Kidney epithelial cell (primary cell): ENCODE measurements at places on chromosomes 13 and 19.

DNA sequence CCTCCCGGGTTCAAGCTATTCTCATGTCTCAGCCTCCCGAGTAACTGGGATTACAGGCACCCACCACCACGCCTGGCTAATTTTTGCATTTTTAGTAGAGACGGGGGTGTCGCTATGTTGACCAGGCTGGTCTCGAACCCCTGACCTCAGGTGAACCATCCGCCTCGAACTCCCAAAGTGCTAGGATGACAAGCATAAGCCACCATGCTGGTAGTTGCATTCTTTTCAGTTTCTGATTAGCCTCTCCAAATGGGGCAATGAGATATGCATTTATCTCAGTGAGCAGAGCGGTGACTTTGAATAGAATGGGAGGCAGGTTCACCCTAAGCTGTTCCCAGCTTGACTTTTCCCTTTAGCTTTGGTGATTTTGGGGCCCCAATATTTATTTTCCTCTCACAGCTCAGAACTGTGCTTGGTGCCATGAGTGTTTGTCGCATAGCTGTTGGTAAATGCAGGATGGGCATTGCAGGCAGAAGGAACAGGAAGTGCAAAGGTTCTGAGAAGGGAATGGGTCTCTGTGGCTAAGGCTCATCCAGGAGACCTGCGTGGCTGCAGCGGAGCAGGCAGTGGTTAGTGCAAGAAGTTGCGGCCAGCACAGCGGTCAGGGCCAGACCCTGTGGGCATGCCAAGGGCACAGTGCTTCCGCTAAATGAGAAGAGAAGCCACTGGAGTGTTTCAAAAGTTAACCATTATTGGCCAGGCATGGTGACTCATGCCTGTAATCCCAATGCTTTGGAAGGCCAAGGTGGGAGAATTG lies 20.7 kb downstream of the LYPD3 start:
- DNase-seq: no peak

- peak; percentile 96 for DNase-seq
Measured at GRCh38 chr13:113493315-113493951, 2.9 kb upstream of the DCUN1D2 start.

GRCh38 chr13:40102854-40103253 lies 447.4 kb downstream of the COG6 start:
- DNase-seq: peak; percentile 90

DNA sequence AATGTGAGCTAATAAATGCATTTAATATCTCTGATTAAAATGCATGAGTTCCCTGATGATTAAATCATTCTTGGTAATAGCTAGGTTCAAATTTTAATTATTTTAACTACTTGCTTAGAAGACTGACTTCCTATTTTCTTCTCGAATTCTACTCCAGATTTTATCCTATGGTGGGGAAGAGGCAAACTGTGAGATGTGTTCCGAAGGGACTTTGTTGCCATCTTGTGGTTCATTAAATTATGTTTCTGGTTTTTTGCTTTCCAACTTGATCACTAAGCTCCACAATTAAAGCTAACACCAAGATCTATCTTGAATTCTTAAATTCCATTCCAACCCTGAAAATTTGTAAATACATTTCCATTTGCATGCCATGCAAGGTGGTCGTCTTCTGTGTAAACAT lies 538.4 kb upstream of the PCDH20 start:
- DNase-seq: no peak

DNA sequence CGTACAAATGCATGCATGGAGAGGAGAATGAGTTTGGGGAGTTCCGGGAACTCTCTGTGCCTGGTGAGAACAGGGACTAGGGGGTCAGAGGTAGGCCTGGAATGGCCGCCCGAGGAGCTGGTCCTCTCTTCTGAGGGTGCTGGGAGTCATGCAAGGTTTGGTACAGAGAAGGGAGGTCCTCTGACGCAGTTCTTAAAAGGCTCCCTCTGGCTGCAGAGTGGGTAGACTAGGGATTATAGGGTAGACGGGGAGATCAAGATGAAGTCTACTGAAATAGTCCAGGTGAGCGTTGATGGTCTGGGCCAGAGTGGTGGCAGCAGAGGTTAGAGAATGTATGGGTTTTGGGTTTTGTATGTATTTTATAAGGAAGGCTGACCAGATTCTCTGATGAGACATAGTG lies 796 bp downstream of the ZNF304 start:
- no peak for DNase-seq

DNA sequence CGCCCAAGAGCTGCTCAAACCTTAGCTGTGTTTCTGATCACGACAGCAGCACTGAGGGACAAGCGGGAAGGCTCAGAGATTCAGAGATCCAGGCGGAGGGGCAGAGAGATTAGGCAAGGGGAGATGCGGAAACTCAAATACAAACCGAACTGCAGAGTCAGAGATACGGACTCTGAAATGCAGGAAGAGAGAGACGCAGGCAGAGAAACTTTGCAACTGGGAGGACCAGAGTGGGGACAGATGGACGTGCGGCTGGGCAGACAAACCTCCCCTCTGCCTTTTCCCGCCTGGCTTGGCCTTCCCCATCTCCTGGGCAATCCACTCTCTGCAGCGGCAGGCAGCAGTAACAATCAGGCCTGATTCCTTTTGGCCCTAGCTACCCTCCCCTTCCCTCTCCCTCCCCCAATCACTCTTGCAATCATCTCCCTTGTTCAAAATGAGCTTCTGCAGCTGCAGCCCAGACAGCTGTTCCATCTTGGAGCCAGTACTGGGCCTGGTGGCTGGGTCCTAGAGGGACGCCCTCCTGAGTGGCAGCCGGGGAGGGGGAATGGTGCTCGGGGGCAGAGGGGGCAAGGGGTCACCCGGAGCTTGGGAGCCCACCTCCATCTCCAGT lies 29.7 kb downstream of the OLFM2 start:
- DNase-seq: no peak

DNA sequence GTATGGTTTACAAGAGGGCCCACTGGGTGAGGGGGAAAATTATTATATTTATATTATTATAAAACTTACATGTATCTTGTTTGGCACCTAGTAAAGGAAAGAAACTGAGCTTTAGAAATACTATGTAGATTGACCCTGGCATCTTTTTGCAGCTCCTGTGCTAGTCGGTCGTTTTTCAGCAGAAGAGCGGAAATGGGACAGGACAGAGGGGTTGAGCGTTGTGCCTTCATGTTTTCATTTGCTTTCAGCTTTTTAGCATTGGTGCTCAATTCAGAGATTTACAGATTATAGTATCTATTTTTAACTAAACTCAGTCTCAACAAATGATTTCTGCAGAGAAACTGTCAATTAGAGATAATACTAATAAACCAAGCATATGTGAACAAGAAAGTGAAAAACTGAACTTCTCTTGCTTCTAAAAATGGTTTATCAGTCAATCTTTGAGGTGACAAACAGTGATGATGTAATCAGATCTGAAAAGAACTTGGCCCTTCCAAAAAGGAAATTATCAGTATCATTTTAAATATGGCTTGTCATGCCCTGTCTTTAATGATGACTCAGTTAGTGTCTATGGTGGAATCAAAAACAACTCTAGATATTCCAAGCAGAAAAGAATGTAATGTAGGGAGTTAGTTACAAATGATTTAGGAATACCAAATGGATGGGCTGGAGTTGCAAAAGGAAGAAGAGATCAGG lies 56.9 kb upstream of the KCTD4 start:
- no peak for DNase-seq

- no peak for DNase-seq
Measured at GRCh38 chr13:104766319-104766718, 1700.1 kb upstream of the SLC10A2 start.

DNA sequence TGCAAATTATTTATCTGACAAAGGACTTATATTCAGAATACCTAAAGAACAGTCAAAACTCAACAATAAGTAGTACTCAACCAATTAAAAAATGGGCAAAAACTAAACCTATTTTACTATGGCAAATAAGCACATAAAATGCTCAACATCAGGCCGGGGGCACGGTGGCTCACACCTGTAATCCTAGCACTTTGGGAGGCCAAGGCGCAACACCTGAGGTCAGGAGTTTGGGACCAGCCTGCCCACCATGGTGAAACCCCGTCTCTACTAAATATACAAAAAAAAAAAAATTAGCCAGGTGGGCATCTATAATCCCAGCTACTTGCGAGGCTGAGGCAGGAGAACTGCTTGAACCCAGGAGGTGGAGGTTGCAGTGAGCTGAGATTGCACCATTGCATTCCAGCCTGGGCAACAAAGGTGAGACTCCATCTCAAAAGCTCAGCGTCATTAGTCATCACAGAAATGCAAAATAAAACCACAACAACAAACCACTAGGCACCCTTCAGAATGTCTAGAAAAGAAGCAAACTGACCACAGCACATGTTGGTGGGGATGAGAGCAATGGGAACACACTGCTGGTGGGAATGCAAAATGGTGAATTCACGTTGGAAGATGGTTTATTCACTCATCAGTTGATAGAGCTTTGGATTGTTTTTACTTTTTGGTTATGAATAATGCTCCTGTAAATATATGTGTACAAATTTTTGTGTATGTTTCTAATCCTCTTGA lies 180.6 kb upstream of the SOX1 start:
- DNase-seq: no peak

GRCh38 chr19:2543463-2544442 lies 67.8 kb downstream of the GADD45B start:
- DNase-seq: peak; percentile 95

DNA sequence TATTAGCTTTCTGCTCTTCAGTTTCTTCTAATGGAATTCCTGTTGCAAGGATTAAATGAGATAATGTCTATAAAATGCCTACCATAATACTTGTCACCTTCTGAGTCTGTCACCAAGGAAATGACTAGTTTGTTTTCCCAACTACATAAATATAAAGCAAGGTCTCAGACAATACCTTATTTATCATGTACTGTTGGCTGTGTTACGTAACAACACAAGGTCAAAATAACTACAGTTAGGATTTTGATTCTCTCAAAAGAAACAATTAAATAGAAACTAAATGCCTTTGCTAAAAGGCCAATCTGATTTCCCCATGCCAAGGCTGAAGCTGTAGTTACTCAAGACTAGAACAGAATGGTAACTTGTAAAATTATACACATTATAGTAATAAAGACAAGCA lies 134.5 kb downstream of the PCDH9 start:
- no peak for DNase-seq

GRCh38 chr19:44576843-44577565 lies 36.4 kb upstream of the IGSF23 start:
- DNase-seq: no peak

- no peak for DNase-seq
Measured at GRCh38 chr19:16157601-16158000, 14.1 kb downstream of the HSH2D start.

- no peak for DNase-seq
Measured at GRCh38 chr19:33775731-33776487, 20.8 kb upstream of the KCTD15 start.

DNA sequence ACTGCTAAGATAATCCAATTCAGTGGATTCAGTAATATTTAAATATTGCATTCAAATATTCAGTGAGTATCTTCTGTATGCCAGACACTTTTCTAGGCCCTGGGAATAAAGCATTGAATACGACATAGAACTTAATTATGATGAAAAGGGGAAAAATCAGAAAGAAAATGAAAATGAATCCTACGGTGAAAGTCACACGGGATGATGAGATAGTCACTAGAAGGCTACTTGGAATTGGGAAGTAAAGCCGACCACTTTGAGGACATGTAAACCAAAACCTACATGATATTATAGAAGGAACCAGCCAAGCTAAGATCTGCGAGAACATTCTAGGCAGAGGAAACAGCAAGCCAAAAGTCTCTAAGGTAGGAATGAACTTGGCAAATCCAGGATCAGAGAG lies 10.1 kb downstream of the DPY19L3 start:
- no peak for DNase-seq

DNA sequence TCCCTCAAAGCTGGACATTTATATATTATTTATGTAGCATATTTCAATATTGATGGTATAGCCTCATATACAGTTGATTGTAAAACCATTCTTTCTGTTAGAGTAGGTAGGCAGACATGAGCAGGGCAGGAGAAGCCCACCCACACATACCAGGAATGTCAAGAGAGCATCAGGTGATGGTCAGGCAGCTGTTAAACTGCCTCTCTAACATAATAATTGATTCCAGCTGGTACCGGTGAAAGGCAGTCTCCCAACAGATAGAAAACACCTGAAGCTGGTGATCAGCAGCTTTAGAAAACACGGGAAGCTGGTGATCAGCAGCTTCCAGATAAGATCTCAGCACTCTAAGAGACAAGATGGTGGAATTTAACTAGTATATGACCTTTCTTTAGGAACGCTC lies 132.9 kb downstream of the SLITRK6 start:
- DNase-seq: no peak

GRCh38 chr19:13959141-13959961 lies 7.0 kb downstream of the DCAF15 start:
- DNase-seq: no peak

DNA sequence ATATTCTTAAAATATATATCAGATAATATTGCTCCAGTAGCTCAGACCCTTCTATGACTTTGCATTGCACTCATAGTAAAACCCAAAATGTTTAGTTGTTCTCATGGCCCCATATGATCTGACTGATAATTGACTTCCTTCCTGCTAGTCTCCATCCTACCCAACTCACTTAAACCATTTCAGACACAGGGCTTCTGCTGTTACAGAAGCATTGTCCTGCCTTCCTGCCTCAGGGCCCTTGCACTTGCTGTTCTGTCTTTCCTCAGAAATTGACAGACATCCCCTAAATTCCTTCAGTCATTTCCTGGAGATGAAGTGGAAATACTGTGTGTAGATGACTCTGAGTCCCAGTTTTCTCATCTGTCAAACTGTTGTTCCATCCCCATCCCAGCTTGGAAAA lies 19.7 kb downstream of the FBXL12 start:
- DNase-seq: no peak

DNA sequence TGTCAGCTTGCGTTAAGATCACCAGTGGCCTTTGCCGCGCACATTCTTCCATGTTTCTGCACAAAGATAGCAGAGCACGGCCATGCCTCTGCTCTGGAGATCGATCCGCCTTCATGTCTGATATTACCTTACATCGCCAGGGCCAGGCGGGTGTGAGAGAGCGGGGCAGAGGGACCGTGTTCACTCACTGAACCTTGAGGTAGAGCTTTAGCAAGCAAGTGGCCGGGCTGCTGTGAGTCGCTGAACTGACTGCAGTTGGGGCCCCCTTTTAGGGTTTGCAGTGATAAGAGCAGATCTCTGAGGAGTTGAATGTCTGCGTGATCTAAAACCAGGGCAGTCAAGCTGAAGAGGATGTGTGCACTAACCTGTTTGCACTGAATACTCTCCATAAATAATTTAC lies 275.4 kb upstream of the OBI1 start:
- no peak for DNase-seq

GRCh38 chr19:6424195-6424938 lies at the start of gene KHSRP:
KHSRP (minus strand) TSS chr19:6424811; CDS start chr19:6424701, 110 bp downstream.
- DNase-seq: no peak

DNA sequence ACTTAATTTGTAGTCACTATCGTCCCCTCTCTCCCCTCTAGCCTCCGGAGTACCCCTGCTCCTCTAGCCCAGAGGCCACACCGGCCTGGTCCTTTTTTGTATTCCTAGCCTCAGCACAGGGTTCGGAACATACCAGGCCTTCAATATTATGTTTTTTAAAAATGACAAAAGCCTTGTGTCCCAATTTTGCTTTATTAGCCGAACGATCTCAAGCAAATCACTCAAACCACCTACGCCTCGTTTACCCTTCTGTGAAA lies 463 bp upstream of the POMP start:
- DNase-seq: no peak
